ENCODE measurements at places on chromosomes 2 and 18.

DNA sequence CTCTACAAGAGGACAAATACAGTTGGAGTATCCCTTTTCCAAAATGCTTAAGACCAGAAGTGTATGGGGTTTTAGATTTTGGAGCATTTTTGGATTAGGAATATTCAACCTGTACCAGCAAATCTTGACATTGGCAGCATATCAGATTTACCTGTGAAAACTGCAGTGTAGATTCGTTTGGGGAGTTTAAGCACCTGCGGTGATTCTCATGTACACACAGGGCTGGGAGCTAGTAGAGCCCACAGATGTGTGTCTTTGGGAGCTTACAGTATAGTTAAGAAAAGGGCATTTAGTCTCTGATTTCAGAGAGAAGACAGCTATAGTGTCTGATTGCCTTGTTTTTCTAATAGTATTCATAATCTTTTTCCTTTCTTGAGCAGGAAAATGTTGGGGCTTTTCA lies 30.1 kb downstream of the PTCD3 start:
- DNase-seq, result no peak

GRCh38 chr2:235541016-235541415 lies 47.2 kb downstream of the AGAP1 start:
- DNase-seq, result peak; percentile 38

- DNase-seq, result no peak
Measured at GRCh38 chr2:171411791-171412483, 21.9 kb downstream of the METTL8 start.

DNA sequence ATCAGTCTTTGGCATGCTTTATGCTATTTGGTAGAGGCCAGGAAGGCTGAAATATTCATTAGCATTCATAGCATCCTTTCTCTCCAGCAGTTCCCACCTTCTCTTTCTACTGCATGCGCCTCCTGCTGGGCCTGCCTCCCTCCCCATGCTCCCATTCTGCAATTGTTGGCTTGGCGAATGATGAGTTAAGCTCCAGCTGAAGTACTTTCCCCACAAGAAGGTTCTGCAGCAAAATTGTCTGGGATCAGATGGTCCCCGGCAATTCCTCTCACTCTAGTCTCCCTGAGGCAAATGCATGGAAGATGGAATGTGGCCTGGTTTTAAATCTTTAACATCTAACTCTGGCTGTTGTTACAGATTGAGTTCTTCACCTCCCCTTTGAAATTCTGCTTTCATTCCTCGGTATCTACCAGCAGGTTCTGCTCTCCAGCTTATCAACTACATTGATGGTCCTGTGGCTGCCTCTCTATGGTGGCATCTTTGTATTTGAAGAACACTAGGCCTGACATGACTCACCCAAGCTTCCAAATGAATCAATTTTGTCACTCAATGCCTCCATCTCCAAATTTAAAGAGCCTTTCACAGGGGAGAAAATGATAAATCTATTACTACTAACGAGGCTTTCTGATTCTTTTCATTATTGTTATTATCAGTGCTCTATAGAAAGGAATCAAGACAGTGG lies 55.9 kb downstream of the KCTD18 start:
- no peak for DNase-seq

GRCh38 chr2:236689393-236689700 lies 119.7 kb downstream of the ACKR3 start:
- no peak for DNase-seq

- DNase-seq, result peak; percentile 21
Measured at GRCh38 chr2:179790235-179791217, 70.9 kb downstream of the ZNF385B start.

DNA sequence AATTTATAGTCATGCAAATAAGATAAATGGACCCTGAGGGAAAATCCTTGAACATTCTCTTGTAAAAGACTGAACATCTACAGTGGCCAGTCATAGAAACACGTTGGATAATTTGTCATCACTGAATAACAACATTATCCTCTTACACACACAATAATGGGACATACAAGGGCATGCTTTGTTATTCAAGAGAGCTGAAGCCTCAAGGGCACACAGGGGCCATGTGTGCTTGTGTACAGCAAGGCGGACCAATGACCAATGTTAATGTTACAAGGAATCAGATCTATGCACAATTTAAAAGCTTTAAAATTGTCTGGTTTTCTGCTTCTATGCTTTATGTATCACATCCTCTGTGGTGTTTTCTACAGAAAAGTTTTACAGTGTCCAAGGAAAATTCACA lies 23.7 kb downstream of the COL6A3 start:
- no peak for DNase-seq

DNA sequence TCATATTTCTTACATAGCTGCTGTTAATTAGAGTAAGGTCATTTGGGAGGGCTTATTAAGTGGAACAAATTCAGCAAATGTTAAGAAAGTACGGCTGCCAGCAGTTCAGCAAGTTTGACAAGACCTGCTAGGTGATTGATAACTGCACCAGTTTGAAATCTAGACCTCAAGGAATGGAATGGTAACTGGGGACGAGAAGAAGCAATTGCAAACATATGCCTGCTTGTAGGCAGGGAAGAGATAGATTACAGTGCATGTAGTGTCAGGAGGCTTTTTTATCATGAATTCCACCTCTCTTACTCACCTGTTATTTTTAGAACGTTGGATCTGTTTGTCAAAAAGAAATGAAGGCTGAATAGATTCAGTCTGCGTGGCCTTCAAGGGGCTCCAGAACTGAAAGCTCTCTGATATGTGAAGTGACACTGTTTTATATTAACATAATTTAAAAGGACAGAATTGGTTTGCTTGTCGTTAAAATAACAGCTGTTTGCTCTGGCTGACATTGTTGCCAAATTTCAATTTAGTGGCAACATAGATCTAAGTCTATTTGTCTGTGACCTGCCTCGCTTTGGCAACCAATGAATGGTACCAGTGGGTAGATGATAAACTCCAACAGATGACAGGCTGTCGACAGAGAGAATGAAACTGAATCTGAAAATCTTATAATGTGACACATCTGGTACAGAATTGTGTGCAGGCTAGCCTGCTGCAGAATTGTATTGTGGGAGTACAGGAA lies 199.3 kb downstream of the ZNF407 start:
- DNase-seq, result peak; percentile 91

DNA sequence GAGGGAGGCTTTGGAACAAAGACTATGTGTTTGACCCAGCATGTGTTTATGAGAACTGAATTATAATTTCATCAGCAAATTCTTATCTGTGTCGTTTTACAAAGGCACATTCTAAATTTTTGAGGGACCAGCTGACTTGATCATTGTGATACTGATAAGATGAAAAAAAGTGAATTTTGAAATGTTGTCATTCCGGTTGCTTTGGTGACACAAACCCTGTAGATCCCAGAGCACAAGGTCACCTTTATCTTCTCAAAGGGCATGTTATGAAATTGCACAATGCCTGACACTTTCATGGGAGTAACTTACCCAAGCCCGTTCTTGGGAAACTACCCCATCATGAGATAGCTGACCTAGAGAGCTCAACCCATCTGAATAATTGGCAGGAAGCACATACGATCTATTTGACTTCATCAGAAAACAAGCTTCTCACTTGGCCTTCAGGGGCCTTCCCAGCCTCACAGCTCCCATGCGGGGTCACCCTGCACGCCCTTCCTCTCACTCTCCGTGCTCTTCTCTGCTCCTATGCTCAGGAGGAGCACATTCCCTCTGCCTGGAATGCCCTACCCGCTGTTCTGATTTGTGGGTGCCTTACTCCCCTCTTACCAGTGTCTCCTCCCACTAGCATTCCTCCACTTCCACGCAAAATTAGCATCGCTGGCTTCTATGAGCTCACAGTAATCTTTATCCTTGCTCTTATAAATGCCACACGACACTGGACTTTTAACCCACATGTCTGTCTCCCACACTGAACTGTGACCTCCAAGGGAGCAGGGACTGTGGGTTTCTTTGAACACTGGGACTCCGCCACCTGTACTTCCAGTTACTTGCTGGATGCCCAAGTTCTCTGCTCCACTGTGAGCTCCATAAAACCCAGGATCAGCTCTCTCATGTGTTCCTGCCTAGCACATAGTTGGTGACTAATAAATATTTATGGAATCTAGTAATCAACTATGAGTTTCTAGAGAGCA lies 555.8 kb upstream of the ID2 start:
- no peak for DNase-seq

GRCh38 chr2:213229814-213230213 lies 54.5 kb upstream of the SPAG16 start:
- no peak for DNase-seq

- peak; percentile 87 for DNase-seq
Measured at GRCh38 chr2:56522605-56523089, 338.9 kb downstream of the CCDC85A start.

DNA sequence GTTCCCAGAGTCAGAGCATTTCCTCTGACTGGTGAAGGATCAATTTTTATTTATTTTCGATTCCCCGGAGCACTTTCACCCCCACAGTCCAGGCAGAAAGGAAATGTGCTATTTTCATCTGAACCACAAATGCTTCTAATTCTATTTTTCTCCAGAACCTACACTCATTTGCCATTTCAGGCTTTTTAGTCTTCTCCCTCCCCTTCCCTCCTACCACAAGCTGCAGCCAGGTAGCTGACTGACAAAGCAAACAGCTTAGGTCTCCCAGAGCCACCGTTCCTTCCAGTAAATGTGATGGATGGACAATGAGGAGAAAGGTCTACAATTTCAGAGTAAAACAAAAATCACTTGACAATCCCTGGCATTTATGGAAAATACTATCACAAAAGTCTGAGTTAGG lies 76.9 kb downstream of the KLF7 start:
- no peak for DNase-seq

DNA sequence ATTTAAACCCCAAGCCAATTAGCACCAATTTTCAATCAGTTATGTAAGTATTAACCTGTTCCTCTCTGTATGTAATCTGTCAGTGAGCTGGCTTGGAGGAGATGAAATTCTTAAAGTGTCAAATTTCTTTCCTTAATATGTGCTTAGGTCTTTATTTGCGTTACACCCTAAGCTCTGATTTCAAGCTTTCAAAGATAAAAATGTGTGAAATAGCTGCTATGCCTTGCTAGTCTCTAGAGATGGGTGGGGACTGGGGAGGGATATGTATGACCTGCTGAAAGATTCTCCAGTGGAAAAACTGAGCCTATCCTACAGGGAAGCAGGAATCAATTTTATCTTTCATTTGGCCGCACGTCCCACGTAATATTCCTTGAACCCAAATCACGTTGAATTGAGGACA lies 264.5 kb downstream of the RND3 start:
- DNase-seq, result peak; percentile 50

DNA sequence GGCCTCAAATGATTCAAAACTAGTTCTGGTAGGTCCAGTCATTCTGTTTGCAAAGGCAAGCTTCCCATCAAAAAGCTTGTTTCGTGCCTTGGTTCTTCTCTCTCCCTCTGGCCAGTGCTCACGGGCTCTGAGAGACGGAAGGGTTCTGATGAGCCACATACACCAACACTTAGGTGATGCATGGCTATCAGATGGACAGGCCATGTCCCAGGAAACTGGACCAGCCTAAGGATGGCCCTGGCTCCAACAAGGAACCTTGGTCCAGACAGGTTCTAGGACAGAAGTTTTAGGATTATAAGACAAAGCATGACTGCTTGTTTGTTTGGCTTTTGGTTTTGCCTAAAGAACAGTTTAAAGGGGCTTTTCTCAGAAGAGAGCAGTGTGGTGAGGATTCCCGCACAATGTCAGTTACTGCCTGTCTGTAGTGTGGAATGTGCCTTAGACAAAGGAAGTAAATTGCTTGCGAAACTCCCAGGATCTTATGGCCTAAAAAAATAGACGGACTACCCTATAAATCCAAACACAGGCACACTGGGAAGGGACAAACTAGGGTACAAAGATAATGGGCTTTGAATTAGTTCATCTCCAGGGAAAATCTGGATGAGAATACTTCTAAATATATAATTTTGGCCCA lies 10.3 kb downstream of the CYP1B1 start:
- DNase-seq, result no peak

DNA sequence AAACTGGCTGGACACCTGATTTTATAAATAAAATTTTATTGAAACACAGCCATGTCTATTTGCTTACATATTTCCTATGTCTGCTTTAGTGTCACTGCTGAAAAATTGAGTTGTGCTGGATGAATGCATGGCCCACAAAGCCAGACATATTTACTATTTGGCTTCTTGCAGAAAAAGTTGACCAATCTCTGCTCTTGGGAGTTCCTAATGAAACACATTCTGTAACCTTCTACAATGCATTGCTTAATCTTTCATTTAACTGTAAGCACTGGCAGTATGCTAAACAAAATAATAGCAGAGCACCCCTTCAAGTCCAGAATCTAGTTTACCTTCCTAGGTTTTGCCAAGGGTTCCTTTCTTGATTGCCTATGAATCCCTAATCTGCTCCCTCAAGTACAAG lies 17.7 kb upstream of the SERPINB7 start:
- DNase-seq, result no peak

DNA sequence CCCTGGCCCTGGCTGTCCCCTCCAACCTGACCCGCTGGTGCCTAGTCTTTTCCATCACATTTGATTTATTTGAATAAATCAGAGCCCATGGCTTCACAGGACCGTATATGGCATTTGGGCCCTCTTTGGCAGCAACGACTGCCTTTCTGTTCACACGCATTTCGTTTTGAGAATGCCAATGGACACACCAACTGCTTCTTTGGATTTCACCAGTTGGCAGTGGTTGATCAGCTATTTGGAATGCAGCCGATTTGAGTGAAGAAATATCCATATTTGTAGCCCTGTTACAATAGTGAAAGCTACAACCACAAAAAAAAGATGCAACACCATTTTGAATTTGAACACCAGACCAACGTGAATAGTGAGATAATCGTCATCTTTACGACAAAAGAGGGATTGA lies 56.5 kb downstream of the GNAL start:
- no peak for DNase-seq
